Activated T-helper 1 cell treated with anti-CD3 and anti-CD28 coated beads, Interleukin-2, amount 50 U/mL, for 16 hours (primary cell): ENCODE measurements at places on chromosomes 2 and 18.

GRCh38 chr2:69701100-69701945 lies 40.6 kb upstream of the ANXA4 start:
- DNase-seq = no peak

DNA sequence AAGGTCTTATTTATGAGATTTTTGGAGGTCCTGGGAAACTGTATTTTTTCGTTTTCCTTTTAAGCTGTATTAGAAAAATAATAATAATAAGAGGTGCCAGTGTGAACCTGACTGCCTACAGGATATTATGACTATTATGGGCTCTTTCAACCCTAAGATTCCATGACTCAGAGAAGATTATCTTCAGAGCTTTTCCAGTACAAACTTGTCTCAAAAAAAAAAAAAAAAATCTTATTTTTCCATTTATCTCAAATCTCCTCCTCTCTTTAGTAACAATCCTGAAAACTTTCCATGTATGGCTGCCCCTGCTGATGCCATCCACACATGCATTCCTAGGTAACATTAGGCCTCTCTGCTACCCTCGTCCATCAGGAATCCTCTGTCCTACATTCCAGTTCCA lies 36.7 kb upstream of the RPE start:
- no peak for DNase-seq

DNA sequence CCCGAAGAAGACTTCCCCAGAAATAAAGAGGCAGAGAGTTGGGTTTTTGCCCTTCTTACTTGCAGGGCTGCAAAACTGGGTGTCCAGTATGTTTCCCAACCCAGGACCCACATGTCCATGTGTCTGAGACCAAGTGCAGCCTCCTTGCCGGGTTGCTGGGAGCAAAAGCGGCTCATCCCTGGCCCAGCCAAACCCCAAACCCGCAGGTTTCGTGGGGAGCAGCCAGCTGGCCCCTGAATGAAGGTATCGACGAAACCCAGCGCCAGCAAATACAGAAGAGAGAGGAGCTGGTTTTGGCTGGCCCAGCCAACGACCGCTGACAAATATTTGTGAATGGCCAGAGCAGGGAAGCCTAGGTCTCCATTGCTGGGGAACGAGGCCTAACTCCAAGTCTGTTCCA lies 197.1 kb downstream of the SMAD7 start:
- DNase-seq = no peak

- no peak for DNase-seq
Measured at GRCh38 chr2:149872041-149872440, 284.5 kb upstream of the MMADHC start.

DNA sequence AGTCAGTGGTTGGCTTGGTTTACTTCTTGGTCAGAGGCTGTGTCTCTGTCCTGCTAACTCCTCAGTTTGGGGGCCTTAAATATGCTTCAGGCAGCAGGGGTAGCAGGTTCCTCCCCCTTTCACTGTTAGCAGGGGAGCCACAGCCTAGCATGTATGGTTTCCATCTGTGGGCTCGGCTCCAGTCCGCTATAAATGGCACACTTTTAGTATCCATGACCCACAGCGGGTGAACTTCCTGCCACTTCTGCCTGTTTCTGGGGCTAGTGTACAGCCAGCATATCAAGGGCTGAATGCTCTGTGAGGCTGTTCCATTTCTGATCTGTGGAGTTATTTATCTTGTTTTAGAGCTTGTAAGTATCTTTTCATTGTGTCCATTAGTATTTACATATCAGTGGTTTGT lies 58.3 kb downstream of the MRPL33 start:
- no peak for DNase-seq

DNA sequence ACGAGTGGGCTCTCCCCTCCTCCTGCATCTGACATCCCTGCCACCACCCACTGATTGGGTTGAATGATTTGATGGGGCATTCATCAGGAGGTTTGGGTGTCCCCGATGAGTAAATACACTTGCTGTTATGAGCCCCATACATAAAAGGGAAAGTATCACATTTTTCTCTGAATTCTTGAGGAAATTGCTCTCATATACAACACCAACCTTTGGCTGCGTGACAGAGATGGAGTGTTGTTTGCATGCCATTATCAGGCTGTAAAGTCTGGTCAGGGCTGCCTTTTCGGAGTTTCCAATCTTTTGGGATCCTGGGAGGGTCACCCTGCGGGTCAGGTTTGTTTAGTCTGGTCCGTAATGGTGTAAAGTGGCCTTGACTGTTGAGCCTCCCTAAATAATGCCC lies 227.9 kb upstream of the SPRED2 start:
- no peak for DNase-seq

- peak; percentile 98 for DNase-seq
Measured at GRCh38 chr2:96265840-96266679, at the start of the genes CIAO1 and TMEM127. Gene CIAO1, plus strand, starts transcription at chr2:96266225. Its CDS starts 126 bp downstream, at chr2:96266351. Gene TMEM127, minus strand, starts transcription at chr2:96265997. Its CDS starts 616 bp downstream, at chr2:96265381.

DNA sequence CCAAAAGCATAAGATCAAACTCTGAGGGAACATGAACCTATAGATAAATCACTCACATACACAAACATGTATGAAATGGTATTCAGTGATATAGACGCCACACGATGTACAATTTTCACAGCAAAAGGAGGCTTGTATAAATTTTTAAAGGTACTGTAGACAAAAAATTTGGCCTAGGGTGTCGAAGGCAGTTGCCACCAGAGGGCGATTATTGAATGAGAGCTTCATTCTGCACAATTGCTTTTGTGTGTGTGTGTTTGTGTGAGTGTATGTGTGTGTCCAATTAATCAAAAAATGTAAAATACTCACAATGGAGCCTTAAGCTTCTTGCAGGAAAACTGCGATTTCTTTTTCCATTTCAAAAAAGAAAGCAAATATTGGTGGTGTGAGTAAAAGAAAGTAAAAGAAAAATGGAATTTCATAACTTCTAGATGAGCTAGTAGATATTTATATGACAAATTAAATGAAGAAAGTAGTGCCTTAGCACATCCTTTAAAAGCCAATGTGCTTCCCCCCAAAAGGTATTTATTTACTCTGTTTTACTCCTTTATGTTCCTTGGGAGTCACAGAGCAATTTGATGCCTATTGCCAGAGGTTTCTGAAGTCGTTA lies 800.1 kb downstream of the SATB2 start:
- no peak for DNase-seq

DNA sequence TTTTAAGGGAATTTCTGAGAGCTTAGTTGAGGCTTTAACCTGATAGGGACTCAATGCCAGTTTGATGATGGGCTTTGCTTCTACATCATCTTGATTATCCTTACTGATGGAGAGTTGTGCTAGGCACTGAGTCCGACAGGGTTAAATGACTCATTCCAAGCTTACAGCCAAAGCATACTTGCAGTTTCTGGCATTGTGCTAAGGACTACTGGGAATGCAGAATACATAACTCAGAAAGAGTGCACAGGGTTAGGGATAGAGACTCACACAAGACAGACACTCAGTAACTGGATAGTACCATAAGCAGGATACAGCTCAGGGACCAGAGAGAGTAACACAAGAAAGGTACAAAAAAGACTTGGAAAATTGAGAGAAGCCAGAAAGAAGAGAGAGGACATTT lies 94.1 kb upstream of the SLC14A2 start:
- DNase-seq = no peak

GRCh38 chr18:58455314-58456188 lies 173.3 kb downstream of the ALPK2 start:
- no peak for DNase-seq

DNA sequence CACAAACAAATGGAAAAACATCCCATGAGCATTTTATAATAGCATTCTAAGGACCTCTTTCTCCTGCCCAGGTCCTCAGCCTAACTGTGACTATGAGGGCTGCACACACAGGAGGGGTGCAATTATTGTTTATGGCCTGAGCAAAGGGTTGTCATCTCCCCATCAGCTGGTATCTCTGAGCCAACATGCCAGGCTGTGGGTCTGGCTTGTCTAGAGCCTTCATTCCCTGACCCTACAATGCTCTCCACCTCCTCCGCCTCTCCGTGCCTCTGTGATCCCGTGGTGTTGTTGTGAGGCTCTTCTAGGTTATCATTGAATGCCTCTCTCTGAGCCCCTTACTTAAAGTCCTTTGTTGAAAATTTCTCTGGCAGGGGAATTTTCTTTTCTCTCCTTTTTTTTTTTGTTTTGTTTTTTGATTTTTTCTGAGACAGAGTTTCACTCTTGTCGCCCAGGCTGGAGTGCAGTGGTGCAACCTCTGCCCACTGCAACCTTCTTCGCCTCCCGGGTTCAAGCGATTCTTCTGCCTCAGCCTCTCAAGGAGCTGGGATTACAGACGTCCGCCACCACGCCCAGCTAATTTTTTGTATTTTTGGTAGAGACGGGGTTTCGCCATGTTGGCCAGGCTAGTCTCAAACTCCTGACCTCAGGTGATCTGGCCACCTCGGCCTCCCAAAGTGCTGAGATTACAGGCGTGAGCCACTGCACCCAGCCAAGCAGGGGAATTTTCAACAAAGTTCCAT lies 126.4 kb downstream of the SMAD7 start:
- no peak for DNase-seq

GRCh38 chr2:141384676-141385075 lies 746.1 kb downstream of the LRP1B start:
- DNase-seq = no peak

DNA sequence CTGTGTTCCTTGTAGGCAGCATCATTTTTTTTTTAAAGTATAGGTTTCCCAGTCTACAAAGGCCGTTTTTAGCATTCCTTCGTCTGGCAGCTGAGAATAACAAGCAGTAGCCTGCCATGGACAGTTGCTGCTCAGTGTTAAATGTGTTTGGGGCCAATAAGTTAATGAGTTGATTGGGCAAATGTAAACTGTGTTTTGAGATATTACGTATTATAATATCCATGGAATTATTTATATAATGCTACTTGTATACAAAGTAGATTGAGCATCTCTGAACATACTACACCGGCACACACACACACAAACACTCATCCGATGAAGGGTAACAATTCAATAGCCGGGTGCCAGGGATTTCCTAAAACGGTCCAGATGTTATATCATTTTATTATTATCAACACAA lies 97.2 kb downstream of the IRS1 start:
- no peak for DNase-seq

DNA sequence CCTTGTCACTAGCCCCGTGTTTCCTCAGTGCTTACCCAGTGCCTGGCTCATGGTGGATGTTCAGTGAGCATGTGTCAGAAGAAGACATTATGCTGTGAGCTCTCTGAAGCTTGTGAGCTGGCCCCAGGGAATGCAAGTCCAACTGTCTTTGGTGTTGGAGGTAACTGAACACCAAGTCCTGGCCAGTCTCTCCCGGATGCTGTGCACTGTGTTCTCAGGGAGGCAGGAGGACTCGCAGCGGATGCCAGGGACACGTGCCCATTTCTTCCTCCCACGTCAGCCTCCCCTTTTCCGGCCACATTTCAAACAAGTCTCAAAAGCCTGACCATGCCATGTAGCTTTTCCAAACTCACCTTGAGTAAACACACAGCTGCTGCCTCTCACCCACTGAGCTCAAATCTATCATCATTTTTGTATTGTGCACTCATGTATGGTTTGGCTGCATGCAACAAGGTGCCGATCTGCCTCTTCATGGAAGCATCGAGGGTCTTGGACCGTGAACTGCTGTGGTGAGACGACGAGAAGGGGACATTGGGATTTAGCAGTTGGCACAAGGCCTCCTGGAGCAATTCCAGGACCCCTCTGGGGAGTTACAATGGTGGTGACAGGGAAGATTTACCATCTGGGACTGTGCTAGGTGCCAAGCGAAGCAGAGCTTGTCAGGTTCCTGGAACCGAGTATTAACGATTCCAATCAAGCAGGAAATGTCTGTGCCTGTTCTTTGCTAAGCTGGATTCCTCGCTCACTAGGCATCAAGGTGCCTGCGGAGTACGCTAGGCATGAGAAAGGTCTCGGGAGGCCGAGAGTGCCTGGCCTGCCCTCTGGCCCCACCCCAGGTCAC lies 44.4 kb upstream of the MGAT4A start:
- no peak for DNase-seq

DNA sequence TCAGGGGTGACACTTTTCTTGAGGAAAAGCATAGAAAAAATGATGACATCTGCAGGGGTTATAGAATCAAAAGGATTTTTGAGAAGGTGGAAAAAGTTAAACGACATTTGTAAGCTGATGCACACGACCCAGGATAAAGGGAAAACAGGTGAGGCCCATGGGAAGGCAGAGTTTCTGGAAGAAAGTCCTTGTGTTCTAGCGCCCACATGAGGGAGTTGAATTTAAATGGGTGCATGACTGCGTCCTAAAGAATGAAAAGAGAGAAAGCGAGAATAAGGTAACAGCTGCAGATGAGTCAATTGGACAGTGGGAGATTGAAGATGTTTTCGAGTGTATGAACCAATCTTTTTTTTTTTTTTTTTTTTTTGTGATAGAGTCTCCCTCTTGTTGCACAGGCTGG lies 158.1 kb downstream of the GALR1 start:
- no peak for DNase-seq

- DNase-seq = no peak
Measured at GRCh38 chr2:237196866-237197618, 111.4 kb downstream of the COPS8 start.

DNA sequence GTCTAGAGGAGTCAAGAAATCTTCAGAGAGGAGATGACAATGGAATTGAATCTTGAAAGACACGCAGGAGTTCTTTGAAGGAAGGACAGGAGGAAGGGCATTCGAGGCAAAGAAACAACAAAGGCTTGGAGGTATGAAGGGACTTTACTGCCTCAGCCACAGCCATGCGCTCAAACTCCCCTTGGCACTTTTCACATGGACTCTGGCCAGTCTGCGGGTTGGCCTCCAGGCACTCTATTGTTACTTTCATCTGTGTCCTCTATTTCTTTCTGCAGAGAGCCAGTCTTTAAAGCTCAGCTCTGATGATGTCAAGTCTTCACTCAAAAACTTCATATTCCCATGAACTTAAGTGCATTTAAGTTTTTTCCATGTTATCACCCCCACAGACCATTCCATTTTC lies 95.4 kb downstream of the ZAP70 start:
- no peak for DNase-seq

DNA sequence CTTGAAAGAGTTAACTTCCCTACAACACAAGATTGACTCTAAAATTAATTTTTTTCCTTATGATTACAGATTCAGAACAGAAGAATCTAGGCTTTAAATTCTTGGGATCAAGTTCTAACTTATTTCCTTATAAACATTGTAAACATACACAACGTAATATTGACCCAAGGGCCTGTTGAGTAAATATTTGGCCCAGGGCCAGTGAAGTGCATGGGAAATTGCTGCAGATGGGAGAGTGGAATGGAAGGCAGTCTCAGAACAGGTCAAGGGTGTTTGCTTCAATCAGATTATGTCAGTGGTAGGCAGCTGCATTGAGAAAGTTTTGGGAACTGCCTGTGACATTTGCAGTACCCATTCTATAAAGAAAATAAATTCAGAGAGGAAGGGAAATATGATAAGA lies 137.6 kb downstream of the MYO1B start:
- no peak for DNase-seq

GRCh38 chr2:183868707-183869106 lies 729.6 kb upstream of the ZNF804A start:
- no peak for DNase-seq

DNA sequence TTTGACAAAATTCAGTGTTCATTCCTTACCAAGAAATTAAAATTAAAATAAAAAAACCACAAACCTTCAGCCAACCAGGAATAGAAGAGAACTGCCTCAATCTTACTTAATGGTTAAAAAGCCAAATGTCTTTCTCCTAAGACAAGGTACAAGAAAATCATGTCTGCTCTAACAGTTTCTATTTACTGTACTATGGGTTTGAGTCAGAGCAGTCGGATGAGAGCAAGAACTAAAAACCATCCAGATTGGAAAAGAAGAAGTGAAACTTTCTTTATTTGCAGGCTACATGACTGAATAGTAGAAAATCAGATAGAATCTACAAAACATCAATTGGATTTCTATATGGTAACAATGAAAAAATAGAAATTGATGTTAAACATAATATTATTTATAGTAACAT lies 555.5 kb upstream of the TNP1 start:
- no peak for DNase-seq
